Mucosa of descending colon (tissue), 3 donors: ENCODE measurements at places on chromosomes 7 and 10. TPM values are rescaled to one million over a fixed set of nuclear protein-coding genes. Genes with fewer than 3 reads are reported as not detected.

The PNLIPRP1 gene
- total RNA-seq, result 0.75 TPM

The VWDE gene
- 1.8 TPM for total RNA-seq

The PIK3CG gene
- total RNA-seq, result 7.1 TPM

The SEM1 gene
- 41.6 TPM for total RNA-seq

The SPRN gene
- total RNA-seq, result not detected

The SYT15B gene
- total RNA-seq, result 0.98 TPM

The MAP3K8 gene
- total RNA-seq, result 12.3 TPM

The HOXA13 gene
- 54.3 TPM for total RNA-seq

The PRR15 gene
- 356 TPM for total RNA-seq

The CFAP43 gene
- 0.32 TPM for total RNA-seq

The OR9A2 gene
- not detected for total RNA-seq

- DNase-seq, result no peak
Measured at GRCh38 chr7:142476077-142476476, 218.2 kb upstream of the PRSS58 start.

DNA sequence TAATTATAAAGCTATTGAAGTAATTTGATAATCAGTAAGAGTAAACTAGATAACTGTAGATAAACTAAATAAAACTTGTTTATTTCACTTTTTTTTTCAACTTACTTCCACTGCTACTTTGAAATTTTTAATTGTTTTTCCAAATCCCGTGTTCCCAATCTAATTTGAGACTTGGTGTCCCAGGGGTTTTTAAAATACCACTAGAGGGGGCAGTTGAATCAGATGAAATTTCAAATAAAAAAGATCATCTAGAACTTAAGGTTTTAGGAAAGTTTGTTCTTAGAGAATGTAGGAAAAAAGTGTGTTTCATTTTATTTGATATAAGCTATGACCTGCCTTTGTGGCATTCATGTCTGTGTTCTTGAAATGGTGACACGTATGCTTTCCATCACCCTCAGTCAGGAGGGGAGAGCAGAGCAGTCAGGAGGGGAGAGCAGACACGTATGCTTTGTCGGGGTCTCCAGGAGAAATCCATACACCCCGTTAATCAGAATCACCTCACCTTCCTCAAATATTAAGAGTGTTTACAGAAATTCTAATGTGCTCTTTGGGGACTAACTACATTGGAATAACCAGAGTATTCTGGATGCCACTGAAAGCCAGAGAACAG, 49.9 kb downstream of the C10orf67 start:
- DNase-seq, result no peak

GRCh38 chr7:74535951-74536356, 82.2 kb downstream of the GTF2IRD1 start:
- DNase-seq, result no peak

GRCh38 chr10:118405928-118406327, 63.8 kb upstream of the FAM204A start:
- DNase-seq, result no peak

- DNase-seq, result no peak
Measured at GRCh38 chr7:31796375-31796774, 109.4 kb downstream of the PPP1R17 start.

DNA sequence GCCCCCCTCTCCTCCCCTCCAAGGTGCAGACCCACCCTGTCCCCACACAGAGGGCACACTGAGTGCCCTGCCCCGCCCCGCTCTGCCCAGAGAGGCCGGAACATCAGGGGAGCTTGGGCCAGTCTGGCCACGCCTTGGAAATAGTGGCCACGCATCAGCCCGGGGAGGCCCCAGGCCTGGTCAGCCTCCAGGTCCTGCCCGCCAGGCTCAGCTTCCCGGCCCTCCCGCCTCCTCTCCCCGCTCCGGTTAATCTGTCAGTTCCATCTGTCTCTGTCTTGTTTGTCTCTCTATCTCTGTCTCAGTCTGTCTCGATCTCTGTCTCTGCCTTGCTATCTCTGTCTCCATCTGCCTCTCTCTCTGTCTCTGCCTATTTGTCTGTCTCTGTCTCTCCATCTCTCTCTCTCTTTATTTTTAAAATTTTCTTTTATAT, 28.9 kb upstream of the TNRC18 start:
- no peak for DNase-seq

DNA sequence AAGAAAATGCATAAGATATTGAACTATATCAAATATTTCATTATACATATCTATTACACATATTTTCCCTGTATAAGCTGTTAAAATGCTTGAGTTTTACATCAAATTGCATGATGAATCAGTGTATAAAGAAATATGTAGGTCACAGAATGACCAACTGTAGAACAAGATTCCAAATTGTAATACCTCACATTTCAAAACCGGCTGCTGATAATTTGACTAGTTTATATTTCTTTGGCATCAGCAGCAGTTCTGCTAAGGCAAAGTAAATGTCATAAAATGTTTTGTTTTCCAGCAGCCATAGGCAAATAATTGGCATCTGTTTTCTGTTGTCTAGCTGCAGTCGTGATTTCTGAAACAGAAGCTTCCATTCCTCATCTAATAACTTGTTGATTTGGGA, 633.9 kb downstream of the ARL4A start:
- no peak for DNase-seq
